ENCODE measurements at places on chromosomes 5 and 9.

DNA sequence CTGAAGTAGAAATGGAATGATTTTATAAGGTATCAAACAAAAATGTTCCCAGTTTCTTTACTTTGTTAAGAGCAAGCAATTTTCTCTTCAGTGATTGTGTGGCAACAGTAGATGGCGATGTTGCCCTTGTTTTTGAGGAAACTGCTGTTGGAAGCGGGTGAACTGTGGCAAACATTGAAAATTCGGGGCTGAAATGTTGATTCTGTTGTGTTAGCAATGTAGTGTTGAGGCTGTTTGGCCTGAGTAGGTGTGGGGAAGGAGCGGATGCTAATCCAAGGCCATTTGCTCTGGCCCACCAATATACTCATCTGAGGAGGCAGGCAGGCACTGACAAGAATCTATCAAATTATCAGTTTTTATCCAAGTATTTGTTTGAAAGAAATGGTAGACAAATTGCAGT, 129.8 kb downstream of the SLC12A2 start:
- no peaks in the 10 kb centered on the region for H3K36me3 ChIP-seq
- H3K27me3 ChIP-seq = peaks cover 8% of the 10 kb centered on the region
- H3K4me1 ChIP-seq = no peaks in the 10 kb centered on the region
- H3K27ac ChIP-seq = no peak overlapping the region
- no peak overlapping the region for H3K4me3 ChIP-seq

GRCh38 chr9:76571743-76572146, 112.8 kb downstream of the GCNT1 start:
- H3K27ac ChIP-seq = no peak overlapping the region
- H3K36me3 ChIP-seq = no peaks in the 10 kb centered on the region
- DNase-seq = no peak
- H3K4me3 ChIP-seq = peak overlapping the region; percentile 51
- H3K4me1 ChIP-seq = peaks cover 27% of the 10 kb centered on the region

GRCh38 chr5:59863777-59864176, 29.7 kb downstream of the PDE4D start:
- no peaks in the 10 kb centered on the region for H3K27me3 ChIP-seq
- DNase-seq = no peak
- no peak overlapping the region for H3K27ac ChIP-seq
- no peak overlapping the region for H3K4me3 ChIP-seq
- H3K36me3 ChIP-seq = no peaks in the 10 kb centered on the region
- no peaks in the 10 kb centered on the region for H3K4me1 ChIP-seq

GRCh38 chr5:144333336-144333920, 162.8 kb downstream of the KCTD16 start:
- H3K27ac ChIP-seq = no peak overlapping the region
- no peak overlapping the region for H3K4me3 ChIP-seq
- H3K27me3 ChIP-seq = no peaks in the 10 kb centered on the region
- H3K36me3 ChIP-seq = no peaks in the 10 kb centered on the region
- DNase-seq = no peak
- H3K4me1 ChIP-seq = no peaks in the 10 kb centered on the region

DNA sequence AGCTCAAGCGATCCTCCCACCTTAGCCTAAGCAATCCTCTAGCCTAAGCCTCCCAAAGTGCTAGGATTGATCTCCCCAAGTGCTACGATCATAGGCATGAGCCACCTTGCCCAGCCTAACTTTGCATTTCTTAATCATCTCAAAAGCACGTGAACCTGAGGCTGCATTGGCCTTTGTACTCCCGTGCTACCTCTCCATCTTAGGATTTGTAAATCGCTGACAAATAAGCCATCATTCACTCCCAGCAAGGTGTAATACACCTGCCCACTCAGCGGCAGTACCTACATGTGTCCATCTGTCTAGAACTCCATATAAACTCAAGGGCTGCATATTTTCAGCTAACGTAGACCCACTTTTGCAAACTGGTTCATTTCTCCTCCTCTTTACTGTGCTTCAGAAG, 2.8 kb downstream of the ANKH start:
- H3K27me3 ChIP-seq = no peaks in the 10 kb centered on the region
- peaks cover 30% of the 10 kb centered on the region for H3K4me1 ChIP-seq
- H3K4me3 ChIP-seq = no peak overlapping the region
- H3K27ac ChIP-seq = no peak overlapping the region
- peaks cover 4% of the 10 kb centered on the region for H3K36me3 ChIP-seq

- no peak for DNase-seq
- no peaks in the 10 kb centered on the region for H3K27me3 ChIP-seq
- peaks cover 57% of the 10 kb centered on the region for H3K36me3 ChIP-seq
Observed at GRCh38 chr5:43634621-43635020, 31.6 kb downstream of the NNT start.

DNA sequence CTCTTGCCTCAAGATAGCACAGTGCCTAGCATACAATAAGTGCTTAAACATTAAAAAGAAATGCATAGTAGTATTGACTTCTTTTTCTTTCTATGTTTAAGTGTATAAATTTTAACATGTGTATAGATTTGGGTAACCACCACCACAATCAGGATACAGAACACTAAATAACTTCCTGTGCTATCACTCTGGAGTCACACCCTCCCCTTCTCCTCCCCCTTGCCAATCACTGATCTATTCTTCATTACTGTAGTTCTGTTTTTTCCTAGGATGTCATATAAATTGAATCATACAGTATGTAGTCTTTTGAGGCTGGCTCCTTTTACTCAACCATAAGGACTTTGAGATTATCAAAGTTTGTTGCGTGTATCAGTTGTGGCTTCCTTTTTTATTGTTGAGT, 68.5 kb downstream of the OSTF1 start:
- peaks cover 40% of the 10 kb centered on the region for H3K36me3 ChIP-seq
- no peak overlapping the region for H3K4me3 ChIP-seq
- DNase-seq = no peak
- H3K27me3 ChIP-seq = no peaks in the 10 kb centered on the region
- peak overlapping the region; percentile 68 for H3K27ac ChIP-seq
